Muscle of arm (tissue), 14 donors: ENCODE measurements at places on chromosomes 1 and 21. TPM values are rescaled to one million over a fixed set of nuclear protein-coding genes. Genes with fewer than 3 reads are reported as not detected.

- DNase-seq: no peak
These were observed 262.3 kb upstream of the BRINP3 start for GRCh38 chr1:190739926-190740325.

DNA sequence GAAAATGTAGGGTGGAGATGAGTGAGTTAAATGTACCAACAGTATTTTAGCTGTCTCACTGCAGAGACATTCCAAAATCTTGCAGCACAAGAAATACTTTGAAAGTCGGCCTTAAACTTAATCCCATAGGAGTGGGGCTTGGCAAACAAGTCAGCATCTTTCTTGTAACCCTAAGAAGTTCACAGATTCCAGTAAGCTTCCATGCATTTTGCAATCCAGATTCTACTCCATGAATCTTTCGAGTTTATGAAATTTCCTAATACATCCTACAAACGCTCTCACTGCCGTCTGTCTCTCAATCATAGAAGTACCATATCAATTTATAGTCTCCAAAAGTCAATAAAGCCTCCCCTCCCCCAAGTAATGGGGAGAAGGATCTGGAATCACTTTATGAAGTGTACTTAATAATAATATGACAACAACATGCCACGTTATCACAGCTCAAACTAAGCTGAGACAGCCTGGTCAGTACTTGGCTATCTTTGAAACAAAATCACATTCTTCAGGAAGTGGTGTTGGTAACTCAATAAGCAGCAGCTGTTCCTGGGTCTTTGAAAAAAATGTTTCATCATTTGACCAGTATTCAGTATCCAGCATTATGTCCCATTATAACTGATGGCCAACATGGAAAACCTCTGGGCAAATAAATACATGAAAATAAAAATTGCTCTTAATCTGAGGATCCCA lies 317.4 kb upstream of the RUNX1 start:
- DNase-seq: peak; percentile 78

- DNase-seq: no peak
These were observed 149.0 kb downstream of the TGFBR3 start for GRCh38 chr1:91736715-91737615.

DNA sequence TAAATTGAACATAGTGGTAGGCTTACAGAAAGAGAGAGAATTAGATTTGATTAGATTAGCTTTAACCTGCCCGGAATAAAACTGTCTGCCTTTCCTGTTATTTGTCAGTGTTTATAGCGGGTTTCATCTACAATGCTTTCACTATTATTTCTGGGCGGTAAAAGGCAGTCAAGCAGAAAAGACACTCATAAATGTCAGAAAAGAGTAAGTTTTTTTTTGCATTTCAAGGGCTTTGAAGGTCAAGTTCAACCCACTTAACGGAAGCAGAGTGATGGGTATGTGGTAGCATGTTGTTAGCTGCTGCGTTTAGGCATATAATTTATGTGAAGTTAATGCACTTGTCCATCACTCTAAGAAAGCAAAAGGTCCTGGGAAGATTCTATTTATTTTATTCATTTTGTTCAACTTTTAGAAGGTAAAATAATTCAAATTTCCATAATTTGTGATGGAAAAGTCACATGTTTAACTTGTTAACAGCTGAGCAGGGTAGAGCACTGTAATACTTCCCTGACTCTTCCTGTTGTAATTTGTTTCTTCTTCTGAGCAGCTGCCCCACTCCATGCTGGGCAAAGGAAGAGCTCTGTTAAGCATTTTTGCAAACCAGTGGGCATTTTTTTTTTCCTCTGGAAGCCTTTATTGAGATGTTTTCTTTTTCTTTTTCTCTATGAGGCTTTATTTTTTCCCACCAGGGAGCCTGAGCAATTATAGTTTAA lies 220.1 kb downstream of the ST6GALNAC3 start:
- no peak for DNase-seq

GRCh38 chr21:25331286-25331685 lies 276.0 kb downstream of the MRPL39 start:
- DNase-seq: no peak

DNA sequence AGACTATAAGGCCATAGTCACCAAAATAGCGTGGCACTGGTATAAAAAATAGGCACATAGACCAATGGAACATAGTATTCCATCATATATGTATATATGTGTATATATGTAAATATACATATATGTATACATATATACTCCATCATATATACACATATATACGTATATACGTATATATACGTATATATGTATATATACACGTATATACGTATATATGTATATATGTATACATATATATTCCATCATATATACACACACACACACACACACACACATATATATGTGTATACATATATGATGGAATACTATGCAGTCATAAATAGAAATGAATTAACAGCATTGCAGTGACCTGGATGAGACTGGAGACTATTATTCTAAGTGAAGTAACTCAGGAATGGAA lies 204.6 kb downstream of the LTN1 start:
- no peak for DNase-seq

GRCh38 chr21:14901482-14901958 lies 163.3 kb downstream of the NRIP1 start:
- no peak for DNase-seq

RIT1 gene
- not detected for polyA plus RNA-seq

OR2AK2 gene
- not detected for polyA plus RNA-seq

MIXL1 gene
- polyA plus RNA-seq: 0.40 TPM
